ENCODE measurements at places on chromosomes 12 and 14.
A peak's percentile ranks its signal among the peaks of the same experiment; 100 is the strongest.

- DNase-seq, result no peak
These were observed 58.8 kb downstream of the TMX1 start for GRCh38 chr14:51298895-51299294.

GRCh38 chr14:64879635-64880220 is at the start of gene SPTB:
Gene SPTB, minus strand, starts transcription at chr14:64879907. Its CDS starts 56,813 bp downstream, at chr14:64823094.
- no peak for DNase-seq

DNA sequence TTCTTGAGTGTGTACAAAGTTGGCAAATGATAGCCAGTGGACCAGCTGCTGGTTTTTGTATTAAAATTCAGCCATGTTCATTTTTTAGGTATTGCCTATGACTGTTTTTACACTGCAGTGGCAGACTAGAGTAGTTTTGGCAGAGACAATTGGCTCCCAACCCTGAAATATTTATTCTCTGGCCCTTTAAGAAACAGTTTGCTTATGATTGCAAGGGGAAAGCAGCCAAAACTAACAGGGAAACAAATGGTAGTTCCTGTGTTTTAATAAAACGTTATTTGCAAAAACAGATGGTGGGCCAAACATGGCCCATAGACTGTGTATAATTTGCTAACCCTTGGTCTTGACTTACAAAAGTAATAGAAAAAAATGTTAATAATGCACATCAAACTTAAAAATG is 110.2 kb downstream of the ALX1 start:
- DNase-seq, result no peak

GRCh38 chr14:91177073-91178034 is 63.5 kb downstream of the DGLUCY start:
- DNase-seq, result peak; percentile 21

GRCh38 chr12:123997908-123998307 is 24.9 kb downstream of the ZNF664 start:
- no peak for DNase-seq
